Activated CD4-positive, alpha-beta memory T cell treated with anti-CD3 and anti-CD28 coated beads for 36 hours (primary cell): ENCODE measurements at places on chromosomes 5 and 9.
A peak's percentile ranks its signal among the peaks of the same experiment; 100 is the strongest.

- DNase-seq, result no peak
Measured at GRCh38 chr9:137456061-137456863, 2.9 kb downstream of the NSMF start.

DNA sequence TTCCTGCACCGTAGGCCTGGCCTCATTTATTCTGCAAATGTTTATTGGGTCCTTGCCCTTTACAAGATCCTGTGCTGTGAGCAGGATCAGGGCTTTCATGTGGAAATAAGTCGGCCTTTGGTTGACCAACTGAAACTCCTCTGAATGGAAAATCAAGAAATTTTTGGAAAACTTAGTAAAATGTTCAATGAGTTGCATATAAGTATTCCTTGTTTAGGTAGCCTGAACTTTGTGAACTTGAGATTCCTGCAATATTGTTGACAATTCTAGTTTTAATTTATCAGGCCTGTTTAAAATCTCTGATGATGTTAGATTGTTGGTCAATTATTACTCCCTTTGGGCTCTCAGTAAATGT lies 1.1 kb downstream of the MAML1 start:
- DNase-seq, result no peak

GRCh38 chr9:129939431-129939830 lies 103.6 kb downstream of the FNBP1 start:
- no peak for DNase-seq

DNA sequence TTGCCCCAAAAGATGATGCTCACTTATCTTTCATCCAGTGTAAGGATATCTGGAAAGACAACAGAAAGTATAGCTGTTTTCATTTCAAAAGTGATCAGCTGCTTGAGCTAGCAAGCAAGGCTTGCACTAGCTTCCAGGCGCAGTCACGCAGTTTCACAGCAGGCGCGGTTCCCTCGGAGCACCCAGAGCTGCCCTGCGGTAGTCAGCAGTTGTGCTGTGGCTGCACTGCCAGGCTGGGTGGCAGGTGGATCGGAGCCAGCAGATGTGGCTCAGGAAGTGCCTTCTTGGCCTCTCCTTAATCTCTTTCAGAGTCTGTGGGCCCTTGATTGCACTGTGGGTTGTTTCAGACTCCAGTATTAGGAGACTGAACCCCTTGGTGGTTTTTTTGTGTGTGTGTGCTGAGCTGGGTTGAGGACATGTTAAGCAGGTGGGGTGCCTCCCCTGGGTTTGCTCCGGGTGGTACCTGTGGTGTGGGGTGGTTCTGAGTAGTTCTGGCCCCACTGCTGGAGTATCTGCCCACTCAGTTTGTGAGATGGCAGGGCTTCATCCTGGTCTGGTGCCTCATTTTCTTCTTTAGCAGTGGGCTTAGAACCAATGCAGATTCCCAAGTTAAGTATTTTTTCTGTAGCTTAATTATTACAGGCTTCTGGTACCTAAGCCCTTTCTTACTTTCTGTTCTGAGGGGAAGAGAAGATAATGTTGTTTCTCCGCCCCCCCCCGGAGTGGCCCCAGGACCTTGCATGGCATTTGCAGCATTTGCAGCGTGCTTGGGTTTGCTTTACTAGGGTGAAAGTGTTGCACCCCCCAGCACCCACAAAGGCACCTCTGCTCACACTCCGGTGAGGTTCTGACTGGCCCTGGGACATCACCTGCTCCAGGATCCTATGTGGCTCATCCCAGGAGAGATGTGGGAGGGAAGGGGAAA lies 16.4 kb downstream of the TENT4A start:
- DNase-seq, result peak; percentile 74
